Eye (tissue), 1 donor: ENCODE measurements at places on chromosomes 3 and 15.

- no peak for DNase-seq
These were observed 201.2 kb downstream of the ADAMTSL3 start for GRCh38 chr15:83854950-83855707.

DNA sequence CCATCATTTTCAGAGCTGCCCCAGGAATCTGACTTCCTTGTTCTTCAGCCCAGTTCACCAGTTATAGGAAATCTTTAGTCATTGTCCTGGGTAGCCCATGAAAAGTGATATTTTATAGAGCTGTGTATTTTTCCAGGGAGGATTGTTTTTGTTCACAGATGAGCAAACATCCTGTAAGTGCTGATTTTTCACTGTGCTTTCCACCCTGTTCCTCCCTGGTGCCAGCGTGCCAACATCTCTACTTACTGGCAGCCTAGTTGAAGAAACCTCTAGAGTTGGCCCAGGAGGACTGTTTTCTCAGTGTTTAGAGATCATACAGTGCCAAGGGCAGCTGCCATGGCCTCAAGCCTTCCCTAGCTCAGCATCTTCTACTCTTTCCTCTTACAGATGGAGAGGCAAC is 41.3 kb downstream of the ST6GAL1 start:
- DNase-seq = no peak

GRCh38 chr3:123409443-123410148 is 39.3 kb downstream of the ADCY5 start:
- no peak for DNase-seq

- DNase-seq = no peak
These were observed 361.9 kb upstream of the ICE2 start for GRCh38 chr15:60840703-60841411.
